Spinal cord (tissue), 10 donors: ENCODE measurements at places on chromosomes 3 and 15. TPM values are rescaled to one million over a fixed set of nuclear protein-coding genes. Genes with fewer than 3 reads are reported as not detected.

SEMA5B gene
- polyA plus RNA-seq, result 57.3 TPM

GABRG3 gene
- 10.4 TPM for polyA plus RNA-seq

RBPMS2 gene
- polyA plus RNA-seq, result 4.0 TPM

TTBK2 gene
- polyA plus RNA-seq, result 22.6 TPM

HYAL2 gene
- polyA plus RNA-seq, result 40.3 TPM
